CD4-positive, alpha-beta T cell (primary cell): ENCODE measurements at places on chromosomes 11 and 22.

DNA sequence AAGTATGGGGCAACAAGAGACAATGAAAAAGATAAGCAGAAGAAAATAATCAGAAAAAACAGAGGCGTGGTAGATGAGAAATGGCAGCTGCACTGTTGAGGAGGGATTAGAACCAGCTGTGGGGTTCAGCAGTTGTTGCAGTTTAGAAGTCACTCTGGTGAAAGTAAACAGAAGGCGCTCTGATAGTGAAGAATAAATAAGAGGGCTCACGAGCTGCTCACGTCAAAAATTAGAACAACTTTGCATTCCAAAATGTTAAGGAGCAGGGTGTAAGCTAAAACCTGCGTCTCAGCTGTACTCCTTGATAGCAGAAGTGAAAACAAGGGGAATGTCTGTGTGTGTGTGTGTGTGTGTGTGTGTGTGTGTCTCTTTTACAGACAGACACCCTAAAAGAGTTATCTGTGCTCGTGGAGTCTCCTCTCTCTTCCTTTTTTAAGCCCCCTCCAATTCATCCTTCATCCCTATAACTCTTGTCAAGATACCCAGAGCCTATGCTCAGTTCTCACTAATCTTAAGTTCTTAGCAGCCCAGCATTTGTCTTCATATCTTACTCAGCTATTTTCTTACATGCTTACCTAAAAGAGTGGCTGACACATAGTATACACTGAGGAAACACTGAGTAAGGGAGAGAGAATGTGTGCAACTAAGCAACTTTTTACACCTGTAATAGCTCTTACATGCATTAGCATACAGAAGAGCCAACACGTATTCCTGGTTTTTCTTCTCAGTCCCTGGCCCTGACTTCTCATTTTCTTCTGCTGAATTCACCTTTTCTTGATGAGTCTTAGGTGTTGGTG is 8.9 kb downstream of the TTC17 start:
- peak; percentile 5 for DNase-seq

DNA sequence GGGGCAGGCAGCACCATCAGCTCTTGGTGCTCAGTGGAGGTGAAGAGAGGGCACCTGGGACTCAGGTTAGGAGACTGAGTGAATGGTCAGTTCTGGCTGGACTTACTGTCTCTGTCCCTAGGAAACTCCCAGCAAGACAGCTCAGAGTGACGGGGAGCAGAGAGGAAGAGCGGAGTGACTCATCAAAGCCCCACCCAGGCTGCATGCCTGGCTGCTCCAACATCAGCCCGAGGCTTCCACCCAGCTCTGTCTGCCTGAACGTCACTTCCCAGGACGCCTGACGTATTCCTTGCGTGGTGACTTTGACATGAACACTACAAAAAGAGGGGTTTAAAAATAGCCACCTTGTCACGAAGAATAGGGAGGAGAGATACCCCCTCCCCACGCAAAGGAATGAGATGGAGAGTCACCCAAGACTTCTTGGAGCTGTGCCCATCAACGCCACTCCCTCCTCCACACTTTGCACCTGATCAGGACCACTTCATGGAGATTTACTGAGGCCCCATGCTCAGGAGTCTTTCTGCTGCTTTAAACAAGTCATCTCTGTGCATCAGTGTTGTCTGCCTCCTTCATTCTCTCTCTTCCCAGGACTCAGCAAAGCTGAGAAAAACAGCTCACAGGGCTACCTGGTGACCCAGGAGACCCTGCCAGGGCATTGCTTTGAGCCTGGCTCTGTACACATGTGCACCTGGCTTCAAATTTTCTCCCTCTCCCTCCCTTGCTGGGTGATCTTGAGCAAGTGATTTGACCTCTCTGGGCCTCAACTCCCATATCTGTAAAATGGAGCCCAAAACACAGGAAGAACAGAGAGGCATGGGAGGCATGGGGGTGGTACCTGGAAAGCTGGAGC is 83.1 kb downstream of the MN1 start:
- no peak for DNase-seq

DNA sequence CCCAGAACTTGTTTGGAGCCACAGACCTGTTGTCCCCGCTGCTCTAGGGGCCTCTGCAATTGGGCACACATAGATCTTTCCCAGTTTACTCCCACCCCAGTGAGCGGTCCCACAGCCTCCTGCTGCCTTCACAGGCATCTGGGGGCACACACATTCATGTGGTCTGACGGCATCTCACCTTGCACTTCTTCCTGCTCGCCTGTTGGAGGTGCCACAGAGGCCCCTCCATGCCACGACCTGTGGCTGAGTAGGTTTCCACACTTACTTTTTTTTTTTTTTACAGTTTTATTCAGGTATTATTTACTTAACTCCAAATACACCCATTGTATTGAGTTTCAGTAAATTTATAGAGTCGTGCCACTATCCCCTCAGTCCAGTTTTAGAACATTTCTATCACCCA is 68.9 kb upstream of the SEPTIN5 start:
- DNase-seq, result no peak

- DNase-seq, result no peak
Observed at GRCh38 chr11:113249491-113249763, 65.0 kb upstream of the TTC12 start.
